ENCODE measurements at places on chromosomes 6 and 20.

DNA sequence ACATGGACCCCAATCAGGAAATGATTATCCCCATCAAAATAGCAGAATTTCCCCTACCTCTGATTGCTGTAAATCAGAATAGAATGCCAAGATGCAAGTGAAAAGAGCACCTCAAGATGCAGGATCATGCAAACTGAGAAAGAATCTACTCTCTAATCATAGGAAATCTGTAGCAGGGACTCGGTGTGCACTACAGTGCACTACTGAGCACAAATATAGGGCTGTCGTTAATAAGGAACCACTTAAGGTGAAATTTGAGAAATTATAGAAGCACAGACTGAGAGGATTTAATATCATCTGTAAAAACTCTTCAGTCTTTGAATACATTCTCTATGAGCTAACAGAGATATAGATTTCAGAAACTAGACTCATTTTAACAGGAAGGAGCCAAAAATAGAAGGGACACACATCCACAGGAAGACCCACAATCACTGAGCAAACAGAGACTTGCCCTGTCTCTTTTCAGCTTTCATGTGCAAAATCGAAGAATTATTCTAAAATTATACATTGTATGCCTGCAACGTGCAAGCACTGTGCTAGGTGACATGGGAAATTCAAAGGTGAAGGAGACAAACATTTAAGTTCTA lies 278.3 kb downstream of the HIVEP2 start:
- DNase-seq: no peak

GRCh38 chr6:36840432-36841403 lies 1.5 kb upstream of the CPNE5 start:
- DNase-seq: peak; percentile 8

DNA sequence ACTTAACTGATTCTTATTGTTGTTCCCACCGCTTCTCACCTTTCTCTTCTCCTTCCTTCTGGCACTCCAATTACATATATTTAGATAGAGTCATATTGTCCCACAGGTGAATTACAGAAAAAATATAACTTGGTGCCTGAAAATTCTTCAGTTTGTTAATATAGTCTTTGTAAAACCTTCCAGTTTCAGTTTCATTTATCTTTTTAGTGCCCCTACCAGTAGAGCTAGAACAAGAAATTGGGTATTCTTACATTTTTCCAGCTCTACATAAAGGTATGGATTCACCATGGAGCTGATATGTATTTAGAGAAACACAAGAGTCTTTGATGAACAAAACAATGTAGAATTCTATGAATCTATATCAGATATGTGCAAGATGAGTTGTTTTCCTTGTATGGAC lies 10.7 kb downstream of the MANEA start:
- no peak for DNase-seq

- no peak for DNase-seq
Observed at GRCh38 chr6:43077981-43078511, 1.9 kb downstream of the PTK7 start.

GRCh38 chr6:81979767-81980166 lies 227.3 kb upstream of the TENT5A start:
- no peak for DNase-seq

DNA sequence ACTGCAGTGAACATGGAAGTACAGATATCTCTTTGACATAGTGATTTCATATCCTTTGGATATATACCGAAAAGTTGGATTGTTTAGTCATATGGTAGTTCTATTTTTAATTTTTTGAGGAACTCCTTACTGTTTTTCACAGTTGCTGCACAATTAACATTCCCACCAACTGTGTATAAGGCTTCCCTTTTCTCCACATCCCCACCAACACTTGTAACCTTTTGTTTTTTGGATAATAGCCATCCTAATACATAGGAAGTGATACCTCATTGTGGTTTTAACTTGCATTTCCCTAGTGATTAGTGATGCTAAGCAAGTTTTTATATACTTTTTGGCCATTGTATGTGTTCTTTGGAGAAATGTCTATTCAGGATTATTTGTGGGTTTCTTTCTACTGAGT lies 45.1 kb upstream of the TENT5A start:
- no peak for DNase-seq

GRCh38 chr6:52106994-52107393 lies 19.6 kb upstream of the PKHD1 start:
- DNase-seq: no peak

GRCh38 chr6:167504385-167504961 lies 179.6 kb downstream of the TTLL2 start:
- DNase-seq: no peak

GRCh38 chr20:55264703-55265239 lies 740.5 kb downstream of the CBLN4 start:
- DNase-seq: no peak

Measured in stimulated activated CD4-positive, alpha-beta T cell treated with anti-CD3 and anti-CD28 coated beads, Interleukin-4, amount 100 ng/mL, for 48 hours (primary cell).